RPMI8226 (cell line): ENCODE measurements at places on chromosomes 11 and 22.

GRCh38 chr11:105548359-105548758 is 61.5 kb upstream of the GRIA4 start:
- peak; percentile 13 for DNase-seq

DNA sequence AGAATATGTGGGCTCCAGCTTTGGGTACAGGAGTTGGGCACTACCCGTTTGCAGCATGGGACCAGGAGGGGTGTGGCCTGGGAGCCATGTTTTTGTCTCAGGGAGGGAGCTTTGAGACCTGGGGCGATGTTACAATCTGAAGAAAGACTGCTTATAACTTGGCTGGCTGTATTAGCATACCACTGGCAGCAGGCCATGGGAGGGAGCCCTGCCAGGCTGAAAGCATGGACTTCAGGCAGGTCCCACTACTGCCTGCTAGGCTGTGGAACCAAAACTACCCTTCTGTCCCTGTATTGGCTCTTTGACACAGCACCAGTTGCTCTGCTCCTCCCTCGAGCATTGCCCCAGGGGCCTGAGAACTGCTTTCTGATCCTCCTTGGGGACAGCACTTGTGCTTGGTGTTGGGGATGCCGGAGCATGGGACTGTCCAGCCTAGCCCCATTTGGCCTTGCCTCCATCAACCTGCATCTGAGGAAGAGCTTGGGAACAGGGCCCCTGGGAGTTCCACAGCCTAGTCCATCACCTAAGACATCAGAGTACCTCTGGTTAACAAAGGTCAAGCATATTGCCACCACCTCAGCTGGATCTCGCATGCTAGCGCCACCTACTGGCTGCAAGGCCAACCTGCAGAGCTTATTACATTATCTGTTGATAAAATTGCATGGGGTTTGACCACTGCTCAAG is 217.4 kb downstream of the SBF2 start:
- DNase-seq = peak; percentile 31

- DNase-seq = no peak
Observed at GRCh38 chr11:59437770-59438169, 1.5 kb downstream of the OR5A1 start.

- no peak for DNase-seq
Observed at GRCh38 chr22:43554694-43555365, 143.0 kb downstream of the MPPED1 start.

DNA sequence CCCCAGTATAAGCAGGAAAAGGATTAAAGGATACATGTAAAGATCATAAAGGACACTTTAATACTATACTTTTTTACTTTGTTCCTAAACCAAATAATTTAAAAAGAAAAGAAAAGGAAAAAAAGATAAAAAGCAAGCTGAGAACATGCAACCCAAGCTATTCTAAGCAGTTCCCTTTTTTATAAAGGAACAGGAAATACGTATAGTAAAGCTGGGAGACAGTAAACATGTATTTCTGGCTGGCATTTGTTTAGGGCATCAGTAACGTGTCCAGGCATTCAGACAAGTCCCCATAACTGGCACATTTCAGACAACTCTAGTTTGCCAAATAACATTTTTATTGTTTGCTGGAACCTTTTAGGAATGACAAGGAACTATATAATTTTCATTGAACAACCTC is 24.9 kb downstream of the BCO2 start:
- no peak for DNase-seq

DNA sequence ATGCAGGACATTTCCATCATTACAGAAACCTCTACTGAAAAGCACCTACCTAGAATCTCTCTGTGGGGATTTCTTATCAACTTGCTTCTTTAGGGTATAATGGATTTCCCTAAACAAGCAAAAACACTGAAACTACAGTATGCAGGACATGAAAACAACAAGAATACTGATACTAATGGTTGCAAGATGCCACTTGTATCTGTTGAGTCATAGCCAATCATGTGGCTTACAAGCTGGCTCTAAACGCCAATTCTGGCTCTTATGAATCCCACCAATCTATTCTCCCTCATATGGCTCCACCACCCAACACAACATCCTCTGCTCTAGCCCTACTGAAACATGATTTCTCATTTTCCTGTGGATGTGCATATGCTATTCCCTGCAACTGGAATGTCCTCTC is 22.6 kb downstream of the TENM4 start:
- DNase-seq = no peak

- peak; percentile 71 for DNase-seq
Observed at GRCh38 chr11:38791346-38791961, 2193.4 kb upstream of the RAG2 start.

- no peak for DNase-seq
Observed at GRCh38 chr11:72436661-72437060, 2.3 kb upstream of the CLPB start.

- peak; percentile 66 for DNase-seq
Observed at GRCh38 chr11:130314184-130314749, 450 bp downstream of the ZBTB44 start.

DNA sequence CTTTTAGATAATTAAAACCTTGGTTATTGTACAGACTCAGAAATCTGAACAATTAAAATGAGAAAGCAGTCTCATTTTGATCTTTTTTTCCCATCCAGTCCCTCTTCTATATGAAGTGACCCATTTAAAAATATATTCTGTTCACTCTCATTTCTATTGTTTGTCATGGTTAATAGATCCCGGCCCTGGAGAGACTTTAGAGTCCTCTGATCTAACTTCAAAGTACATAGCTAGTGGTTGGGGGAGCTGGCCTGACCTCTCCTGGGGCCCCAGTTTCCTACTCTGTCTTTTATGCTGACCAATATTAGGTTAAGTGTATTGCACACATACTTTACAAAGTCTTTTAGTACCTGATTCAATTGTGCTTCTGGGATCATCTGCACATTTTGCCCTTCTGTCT is 13.5 kb downstream of the MRPL48 start:
- DNase-seq = no peak

- no peak for DNase-seq
Observed at GRCh38 chr11:27894552-27894951, 194.3 kb upstream of the BDNF start.

DNA sequence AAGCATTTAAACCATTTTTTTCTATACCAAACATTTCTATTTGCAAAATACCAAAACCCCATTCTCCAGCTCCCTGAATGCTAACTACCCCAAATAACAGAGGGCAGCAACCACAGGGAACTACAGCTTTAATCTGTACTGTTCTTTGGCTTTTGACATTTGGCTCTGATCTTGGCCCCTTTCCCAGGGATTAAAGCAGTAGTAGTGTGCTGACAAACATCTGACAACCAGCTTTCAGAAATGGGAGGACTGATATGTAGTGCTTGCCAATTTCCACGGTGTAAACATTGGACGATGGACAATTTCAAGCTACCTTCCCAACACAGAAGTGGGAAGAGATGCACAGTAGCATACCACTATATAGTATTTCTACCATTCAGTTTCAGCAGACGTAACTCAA is 88.4 kb upstream of the TEAD1 start:
- no peak for DNase-seq

GRCh38 chr11:81870815-81871214 is 862.8 kb downstream of the FAM181B start:
- DNase-seq = no peak

GRCh38 chr11:44955015-44955738 is 4.5 kb upstream of the TP53I11 start:
- DNase-seq = no peak

DNA sequence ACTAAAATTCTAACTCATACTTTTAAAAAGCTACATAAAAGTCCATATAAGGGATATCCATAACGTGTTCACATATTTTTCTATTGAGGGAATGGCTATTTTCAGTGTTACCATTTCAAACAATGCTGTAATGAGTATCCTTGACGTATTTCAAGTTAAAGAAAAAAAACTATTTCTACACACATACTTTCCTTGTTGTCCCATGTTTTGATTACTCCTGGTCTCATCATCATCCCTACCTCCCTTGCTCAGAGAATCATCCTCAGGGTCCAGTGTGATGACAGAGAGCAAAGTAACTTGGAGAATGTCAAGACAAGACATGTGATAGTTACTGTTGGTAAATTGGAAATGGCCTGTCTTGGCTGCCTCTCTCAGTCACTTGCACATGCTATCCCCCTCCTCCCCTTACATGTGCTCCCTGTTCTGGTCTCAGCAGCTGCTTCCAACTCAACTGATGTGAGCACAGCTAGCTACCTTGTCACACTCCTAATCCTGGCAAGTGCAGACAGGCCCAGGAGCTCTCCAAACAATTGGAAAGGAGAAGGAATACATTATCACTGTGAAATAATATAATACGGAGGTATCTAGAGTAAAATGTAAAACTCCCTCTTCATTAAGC is 21.8 kb downstream of the NUMA1 start:
- DNase-seq = no peak

- no peak for DNase-seq
Observed at GRCh38 chr22:32531228-32531627, 56.6 kb downstream of the FBXO7 start.

DNA sequence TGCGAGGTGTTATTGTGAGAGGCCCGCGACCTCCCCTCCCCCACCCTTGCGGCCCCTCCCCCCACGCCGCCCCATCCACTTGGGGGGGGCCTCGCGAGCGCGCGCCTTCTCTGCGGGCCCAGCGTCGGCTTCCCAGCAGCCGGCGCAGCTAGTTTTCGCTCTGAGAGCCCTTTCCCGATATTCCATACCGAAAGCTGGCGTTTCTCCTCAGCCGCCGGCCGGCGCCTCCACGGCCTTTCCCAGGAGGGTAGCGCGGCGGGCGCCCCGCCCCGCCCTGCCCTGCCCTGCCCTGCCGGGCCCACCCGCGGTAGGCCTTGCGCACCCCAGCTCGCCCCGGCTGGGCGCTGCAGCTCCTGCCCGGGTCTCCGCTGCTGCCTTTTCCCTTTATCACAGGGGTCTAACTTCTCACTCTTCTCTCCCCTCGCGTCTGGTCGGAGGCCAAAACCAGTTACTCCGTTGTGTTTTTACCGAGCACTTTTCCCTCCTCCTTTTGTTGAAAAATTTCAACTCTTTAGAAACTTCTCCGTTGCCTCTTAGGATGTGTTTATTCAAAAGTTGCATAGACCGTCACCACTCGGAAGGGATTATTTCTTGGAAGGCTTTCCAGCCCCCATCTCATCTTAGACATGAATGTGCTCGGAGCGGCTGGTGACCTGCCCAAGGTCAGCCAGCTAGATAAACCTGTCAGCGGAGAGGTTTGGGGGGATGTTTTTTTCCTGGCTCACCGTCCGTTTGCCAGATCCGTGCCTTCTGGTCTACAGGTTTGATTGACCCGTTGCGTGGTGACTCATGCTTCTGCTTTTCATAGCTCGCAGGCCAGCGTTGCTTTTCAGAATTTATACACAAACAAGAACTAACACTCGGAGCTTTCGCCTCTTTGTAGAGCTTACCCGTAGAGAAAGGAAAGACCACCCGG is 648 bp downstream of the PAFAH1B2 start:
- DNase-seq = peak; percentile 75

GRCh38 chr22:36684841-36685240 is 18.7 kb downstream of the CACNG2 start:
- no peak for DNase-seq

GRCh38 chr11:111097191-111097590 is 148.3 kb upstream of the POU2AF2 start:
- peak; percentile 44 for DNase-seq

DNA sequence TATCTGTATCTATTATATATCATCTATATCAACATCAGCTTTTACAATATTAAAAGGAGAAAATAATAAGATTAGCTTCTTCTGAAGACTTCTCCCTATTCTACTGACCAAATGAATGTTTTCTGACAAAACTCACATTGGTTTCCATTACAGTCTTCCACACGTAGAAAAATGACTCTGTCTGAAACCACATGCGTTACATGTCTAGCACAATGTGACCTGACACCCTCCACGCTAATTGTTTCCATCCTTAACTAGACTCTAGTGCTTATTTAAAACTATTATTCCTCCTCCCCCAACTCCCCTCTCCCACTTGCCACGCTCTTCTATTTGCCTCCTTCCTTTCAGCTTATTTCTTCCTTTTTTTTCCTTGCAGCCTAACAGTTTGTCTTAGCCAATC is 172.1 kb downstream of the ADAMTS15 start:
- DNase-seq = no peak

DNA sequence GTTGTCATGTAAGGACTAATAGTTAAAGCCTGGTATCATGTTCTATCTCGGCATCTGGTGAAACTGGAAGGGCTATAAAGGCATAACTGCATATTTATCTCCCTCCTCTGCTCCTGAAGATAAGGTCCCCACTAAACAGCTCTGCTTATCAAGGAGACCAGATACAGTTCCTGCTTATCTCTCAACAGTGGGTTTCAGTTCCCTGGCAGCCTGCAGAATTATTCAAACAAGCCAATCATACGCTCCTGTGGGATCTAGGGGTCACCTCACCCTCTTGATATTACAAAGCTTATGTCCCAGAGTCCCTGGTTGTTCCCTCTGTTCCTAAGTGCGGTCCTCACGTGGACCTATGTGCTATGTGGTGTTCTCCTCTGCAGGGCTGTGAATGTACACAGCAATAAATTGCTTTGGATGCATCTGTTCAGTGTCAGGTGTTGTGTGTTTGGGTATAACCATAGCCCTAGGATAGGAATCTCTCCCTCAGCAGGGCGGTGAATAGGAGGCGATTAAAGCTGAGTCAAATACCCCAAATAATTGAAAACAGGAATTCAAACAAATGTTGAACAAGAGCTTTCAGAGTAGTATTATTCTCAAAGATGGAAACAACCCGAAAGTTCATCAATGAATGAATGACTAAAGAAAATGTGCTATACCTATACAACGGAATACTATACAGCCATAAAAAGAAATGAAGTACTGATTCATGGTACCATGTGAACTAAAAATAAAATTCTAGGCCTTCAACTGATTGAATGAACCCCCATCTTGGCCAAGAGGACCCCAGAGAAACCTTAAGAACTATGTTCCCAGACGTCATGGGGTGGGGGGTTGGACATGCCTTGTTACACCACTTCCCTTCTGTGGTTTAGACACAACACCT is 3.1 kb upstream of the OOSP4A start:
- DNase-seq = no peak

GRCh38 chr11:104484804-104485554 is 321.0 kb upstream of the PDGFD start:
- DNase-seq = no peak

GRCh38 chr11:57513911-57514537 is 1.5 kb downstream of the SLC43A1 start:
- DNase-seq = peak; percentile 55

GRCh38 chr11:13339195-13340153 is 61.9 kb downstream of the BMAL1 start:
- DNase-seq = no peak

- DNase-seq = no peak
Observed at GRCh38 chr11:134915212-134915611, 503.2 kb upstream of the B3GAT1 start.

GRCh38 chr11:115222863-115223530 is 281.2 kb downstream of the CADM1 start:
- DNase-seq = peak; percentile 17

DNA sequence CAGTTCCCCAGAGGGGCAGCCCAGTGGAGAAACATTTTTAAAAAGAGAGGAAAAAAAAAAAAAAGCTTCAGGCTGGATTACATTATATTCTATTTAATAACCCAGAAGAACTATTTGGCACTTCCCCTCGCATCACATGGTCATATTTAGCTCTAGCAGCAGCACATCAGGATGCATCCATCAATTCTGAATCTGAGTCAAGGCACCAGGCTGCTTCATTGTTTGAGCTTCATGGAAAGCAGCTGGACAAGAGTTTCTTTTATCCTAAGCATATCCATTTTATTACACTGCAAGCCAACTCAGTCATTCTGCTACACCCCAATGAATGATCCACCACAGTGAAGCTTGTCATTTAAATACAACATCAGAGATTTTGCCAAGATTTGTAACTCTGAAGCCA is 10.0 kb downstream of the SPTY2D1 start:
- no peak for DNase-seq

GRCh38 chr22:23184764-23185113 is 4.4 kb downstream of the BCR start:
- no peak for DNase-seq
